Esophagus mucosa (tissue), 1 donor: ENCODE measurements at places on chromosomes 1 and 21. TPM values are rescaled to one million over a fixed set of nuclear protein-coding genes. Genes with fewer than 3 reads are reported as not detected.

GRCh38 chr1:36609241-36610027, 126.7 kb upstream of the CSF3R start:
- peak; percentile 74 for ATAC-seq

The CHIA gene
- total RNA-seq: not detected

DNA sequence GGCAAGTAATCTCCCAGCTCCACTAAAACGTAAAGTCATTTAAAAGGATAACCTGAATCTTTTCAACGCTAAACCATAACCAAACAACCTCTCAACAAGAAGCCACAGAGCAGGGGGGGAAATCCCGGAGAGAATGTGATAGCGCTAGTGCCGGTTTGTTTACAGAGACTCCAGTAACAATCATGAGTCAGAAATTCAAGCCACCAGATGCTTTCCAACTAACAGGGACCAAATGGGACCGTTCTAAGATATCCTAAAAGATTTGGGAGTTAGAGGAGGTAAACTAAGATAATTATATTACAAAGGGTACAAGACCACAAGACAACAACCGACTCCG, 825 bp downstream of the DCAF8 start:
- peak; percentile 46 for ATAC-seq

The HRNR gene
- total RNA-seq: not detected

The CDA gene
- total RNA-seq: 97.6 TPM

DNA sequence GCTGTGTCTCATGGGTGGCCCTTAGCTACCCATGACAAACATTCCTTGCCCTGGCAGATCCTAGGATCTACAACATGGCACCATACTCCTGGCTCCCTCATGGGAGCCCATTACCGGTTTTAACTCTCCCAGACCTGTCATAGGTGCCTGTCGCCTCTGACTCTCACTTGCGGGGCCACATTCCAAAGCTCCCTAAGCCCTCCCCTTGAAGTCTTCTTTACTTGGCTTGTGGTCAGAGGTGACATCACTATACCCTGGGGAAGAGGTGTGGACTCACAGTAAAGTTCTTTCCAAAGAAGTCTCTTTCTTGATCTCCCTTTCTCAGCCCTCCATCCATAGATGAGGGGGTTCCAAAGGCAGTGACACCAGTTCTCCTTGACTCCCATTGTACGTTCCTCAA, 5.4 kb upstream of the SLAMF9 start:
- peak; percentile 74 for ATAC-seq

- no peak for ATAC-seq
These were observed 315.8 kb upstream of the USP24 start for GRCh38 chr1:55530749-55531478.

DNA sequence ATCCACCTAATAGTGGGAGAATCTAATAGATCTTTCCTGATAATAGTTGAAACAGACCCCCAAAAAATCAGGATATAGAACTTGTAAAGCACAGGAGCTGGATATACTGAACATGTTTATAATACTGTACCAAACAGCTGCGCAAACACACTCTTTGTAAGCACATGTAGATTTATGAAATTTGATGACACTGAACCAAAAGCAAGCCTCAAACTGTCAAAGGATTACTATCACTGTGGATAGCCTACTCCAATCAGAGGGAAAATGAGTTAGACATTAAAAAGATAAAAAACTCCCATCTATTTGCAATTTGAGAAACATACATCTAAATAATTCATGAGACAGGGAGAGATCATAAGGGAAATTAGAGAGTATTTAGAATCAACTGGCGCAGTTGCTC, 26.1 kb downstream of the RCAN3 start:
- no peak for ATAC-seq

The C2CD4D gene
- total RNA-seq: 0.24 TPM

DNA sequence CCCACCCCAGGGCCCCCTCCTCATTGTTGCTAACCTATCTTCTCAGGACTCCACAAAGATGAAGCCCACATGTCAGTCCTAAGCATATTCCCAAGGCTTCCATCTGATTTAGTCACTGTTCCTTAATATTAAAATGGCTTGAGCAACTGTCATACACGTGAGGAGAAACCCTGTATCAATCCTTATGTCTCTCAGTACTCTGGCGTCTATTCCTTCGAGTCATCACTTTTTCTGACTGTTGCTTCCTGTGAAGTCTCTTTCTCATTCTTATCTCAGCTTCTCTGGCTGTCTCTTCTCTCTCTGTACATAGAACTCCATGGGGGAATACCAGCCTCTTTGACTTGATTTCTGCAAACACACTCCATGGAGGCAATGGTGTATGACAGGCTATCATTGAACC, 98.4 kb downstream of the C4BPA start:
- no peak for ATAC-seq

- no peak for ATAC-seq
These were observed 228.4 kb downstream of the SEC16B start for GRCh38 chr1:177741476-177741875.

DNA sequence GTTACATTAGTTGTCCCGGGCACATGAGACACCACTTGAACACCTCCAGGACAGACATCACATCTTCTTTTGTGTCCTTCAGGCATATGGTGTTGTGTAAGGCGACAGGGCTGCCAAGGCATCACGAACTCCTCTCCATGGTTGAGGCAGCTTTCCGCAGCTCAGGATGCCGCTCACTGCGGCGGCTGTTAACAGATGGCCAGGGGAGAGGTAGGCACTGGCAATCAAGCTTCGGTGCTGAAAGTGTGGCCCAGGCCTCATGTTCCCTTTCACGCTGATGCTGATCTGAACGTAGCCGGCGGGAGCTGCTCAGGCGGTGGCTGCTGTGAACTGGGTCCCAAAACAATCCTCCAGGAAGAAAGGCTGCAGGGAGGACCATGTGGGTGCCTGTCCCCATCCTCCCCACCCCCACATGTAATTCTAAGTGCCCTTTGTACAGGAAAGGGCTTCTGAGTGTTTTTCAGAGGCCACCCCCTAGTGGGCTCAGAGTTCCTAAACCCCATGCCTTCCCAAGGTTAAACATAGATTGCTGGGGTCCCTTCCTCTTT, 287.1 kb upstream of the AJAP1 start:
- no peak for ATAC-seq

The CFAP141 gene
- not detected for total RNA-seq

GRCh38 chr1:53660666-53661065, 78.3 kb downstream of the GLIS1 start:
- no peak for ATAC-seq

DNA sequence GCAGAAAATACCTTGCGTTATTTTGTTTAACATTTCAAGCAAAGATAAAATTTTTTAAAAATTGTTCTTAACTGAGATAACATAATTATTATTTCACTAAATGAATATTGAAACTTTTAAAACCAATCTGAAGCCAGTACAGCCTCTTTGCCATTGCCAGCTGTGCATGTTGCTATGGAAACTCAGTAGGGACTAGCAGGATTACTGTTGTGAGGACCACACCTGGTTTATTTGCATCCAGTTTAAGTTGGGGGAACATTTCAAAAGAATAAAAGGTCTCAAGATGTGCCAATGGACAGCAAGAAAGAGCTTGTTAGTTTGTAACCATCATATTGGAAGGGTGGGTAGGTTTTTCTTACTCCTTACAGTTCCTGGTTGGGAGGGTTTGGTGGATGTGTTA, 80.7 kb downstream of the POU2F1 start:
- ATAC-seq: no peak

- ATAC-seq: no peak
These were observed 19.3 kb upstream of the UMODL1 start for GRCh38 chr21:42051788-42052187.

GRCh38 chr1:80457409-80457808, 1343.3 kb upstream of the ADGRL2 start:
- no peak for ATAC-seq

DNA sequence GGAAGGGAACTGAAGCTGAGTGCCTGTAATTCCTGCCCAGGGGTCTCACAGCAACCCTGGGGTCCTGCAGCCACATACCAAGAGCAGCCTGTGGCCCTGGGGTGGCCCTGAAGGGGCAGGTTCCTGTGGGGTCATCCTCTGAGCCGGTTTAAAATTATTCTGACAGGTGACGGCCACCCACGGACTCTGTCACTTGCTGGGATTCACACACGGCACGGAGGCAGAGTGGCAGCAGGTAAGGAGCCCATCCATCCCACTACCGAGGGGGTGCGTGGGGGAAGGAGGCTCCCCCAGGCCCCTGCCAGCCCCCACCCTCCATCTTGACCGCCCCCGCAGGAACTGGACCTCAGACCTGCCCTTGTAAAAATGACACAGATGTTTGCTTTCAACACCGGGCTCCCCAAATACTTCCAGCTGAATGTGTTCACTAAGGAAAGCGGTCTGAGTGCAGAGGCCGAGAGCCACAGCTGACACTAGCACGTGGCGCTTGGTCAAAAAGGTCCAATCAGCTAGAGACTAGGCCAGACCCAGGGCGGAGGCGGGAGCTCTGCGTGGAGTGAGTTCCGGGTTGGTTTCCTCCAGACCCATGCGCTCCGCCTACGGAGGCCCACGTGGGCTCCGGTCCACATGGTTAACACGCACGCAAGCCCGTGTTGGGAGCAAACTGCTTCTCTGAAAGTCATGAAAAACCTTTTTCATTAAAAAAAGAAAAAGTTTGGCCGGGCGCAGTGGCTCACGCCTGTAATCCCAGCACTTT, 10.0 kb downstream of the YBEY start:
- peak; percentile 23 for ATAC-seq

DNA sequence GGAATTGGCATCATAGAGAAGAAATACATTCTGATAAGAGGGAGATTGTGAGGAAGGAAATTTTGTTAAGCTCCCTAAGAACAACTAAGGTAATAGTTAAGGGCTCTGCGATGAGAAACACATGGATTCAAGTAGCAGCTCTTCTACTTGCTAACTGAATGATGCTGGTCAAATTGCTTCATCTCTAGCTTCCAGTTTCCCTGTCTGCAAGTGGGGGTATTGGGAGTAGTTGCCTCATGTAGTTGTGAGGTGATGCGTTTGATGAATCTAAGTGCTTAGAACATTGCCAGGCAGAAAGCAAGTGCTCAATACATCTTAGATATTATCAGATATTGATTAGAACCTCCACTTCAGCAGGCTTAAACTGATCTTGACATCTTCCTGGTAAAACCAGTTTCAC, 84.8 kb downstream of the CD58 start:
- ATAC-seq: no peak

- no peak for ATAC-seq
These were observed 34.7 kb upstream of the TMEM125 start for GRCh38 chr1:43235040-43235439.

- ATAC-seq: no peak
These were observed 1.7 kb upstream of the RIPK4 start for GRCh38 chr21:41768437-41769042.

The FAM229A gene
- 2.3 TPM for total RNA-seq

GRCh38 chr1:113266788-113267187, 123.5 kb upstream of the MAGI3 start:
- ATAC-seq: peak; percentile 56

DNA sequence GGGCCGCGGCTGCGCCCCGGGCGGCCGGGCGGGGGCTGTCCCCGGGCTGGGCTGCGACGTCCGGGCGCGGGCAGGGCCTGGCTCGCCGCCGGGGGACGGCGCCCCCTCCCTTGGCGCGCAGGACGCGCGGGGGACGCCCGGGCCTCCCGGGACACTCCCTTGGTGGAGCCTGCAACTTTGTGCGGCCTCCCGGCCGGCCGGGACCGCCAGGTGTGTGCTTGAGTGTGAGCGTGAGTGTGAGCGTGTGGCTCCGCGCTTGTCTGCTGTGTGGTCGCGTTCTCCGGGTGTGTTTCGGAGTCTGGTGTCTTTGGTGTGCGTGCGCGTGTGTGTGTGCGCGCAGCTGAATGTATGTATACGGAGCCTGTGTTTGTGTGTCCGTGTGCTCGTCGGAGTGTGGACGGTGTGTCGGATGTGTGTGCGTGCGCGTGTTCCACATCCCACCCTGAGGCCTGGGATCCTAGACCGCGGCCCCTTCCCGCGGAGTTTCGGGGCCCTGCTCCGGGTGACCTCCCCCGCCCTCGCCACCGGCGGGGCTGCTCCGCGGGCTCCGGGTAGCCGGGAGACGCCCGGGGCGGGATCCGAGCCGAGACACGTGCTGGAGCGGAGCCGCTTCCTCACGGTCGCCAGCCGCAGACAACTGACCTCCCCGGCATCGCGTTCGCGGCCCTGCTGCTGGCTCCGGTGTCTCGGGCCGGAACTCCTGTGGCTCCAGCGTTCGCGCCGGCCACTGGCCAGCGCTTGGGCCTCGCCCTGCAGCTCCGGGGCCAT, 1.7 kb downstream of the PTPRU start:
- peak; percentile 30 for ATAC-seq

The BRINP2 gene
- total RNA-seq: not detected

The MPZ gene
- 1.4 TPM for total RNA-seq

The GUCA2B gene
- not detected for total RNA-seq

GRCh38 chr1:196461521-196461920, 146.7 kb downstream of the KCNT2 start:
- ATAC-seq: no peak

The TMEM50B gene
- 15.1 TPM for total RNA-seq

The KRTAP10-2 gene
- total RNA-seq: not detected

The IPO13 gene
- total RNA-seq: 21.7 TPM

- no peak for ATAC-seq
These were observed 2.9 kb upstream of the RHBDL2 start for GRCh38 chr1:38944547-38944946.

GRCh38 chr1:213783893-213784292, 203.9 kb upstream of the PROX1 start:
- ATAC-seq: no peak

The CHI3L2 gene
- total RNA-seq: 7.7 TPM

The BGLAP gene
- total RNA-seq: 0.28 TPM

The ZMPSTE24 gene
- 25.8 TPM for total RNA-seq

DNA sequence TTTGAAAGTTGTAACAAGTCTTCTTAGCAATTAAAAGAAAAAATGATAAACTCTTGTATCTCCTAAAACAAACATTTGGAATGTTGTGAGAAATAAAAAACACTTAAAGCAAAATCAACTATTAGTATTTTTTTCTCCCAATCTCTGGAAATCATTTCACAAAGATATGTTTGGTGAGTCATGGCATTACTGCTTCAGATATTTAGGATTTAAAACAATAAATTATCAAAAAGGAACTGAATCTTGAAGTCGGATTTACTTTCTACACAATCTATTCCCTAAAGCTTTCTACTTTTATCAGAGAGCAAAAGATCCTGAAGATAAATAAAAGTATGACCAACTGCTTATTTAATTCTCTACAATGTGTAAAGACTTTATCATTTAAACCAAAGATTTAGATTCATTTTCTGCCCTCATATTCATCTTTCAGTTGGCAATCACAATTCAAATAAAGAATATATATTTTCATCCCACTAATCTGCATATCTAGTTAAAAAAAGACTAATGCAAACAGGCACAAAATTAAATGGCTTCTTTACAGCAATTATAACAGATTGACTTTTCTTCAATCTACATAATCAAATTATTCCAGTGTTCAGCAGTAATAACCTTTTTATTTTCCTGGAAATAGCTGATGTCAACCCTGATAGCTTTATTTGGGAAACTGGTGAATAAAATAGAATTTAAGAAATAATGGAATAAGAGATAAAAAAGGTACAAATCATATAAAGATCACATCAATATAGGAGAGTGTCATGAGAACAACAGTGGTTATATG, 230.0 kb downstream of the COP1 start:
- ATAC-seq: no peak

DNA sequence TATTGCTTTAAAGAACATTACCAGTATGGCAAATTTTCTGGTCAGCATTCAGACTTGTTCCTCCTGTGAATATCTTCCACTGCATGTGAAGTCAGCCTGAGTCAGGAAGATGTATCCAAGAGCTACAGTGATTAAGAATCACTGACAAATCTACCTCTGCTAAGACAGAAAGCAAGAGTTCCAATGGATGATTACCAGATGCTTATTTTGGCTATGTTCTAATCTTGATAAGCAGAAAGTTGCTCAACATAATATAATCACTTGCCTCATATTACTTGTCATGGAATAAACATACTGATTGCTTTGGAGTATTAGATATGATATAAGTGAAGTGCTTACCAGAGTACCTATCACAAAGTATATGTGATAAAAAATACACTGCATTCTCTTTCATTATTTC, 738.1 kb downstream of the ADGRL2 start:
- ATAC-seq: no peak

The HSD3B1 gene
- not detected for total RNA-seq
